ENCODE measurements at places on chromosomes 5 and 9.

- DNase-seq = no peak
Observed at GRCh38 chr5:34804913-34805312, 34.1 kb upstream of the TTC23L start.

- no peak for DNase-seq
Observed at GRCh38 chr5:978054-978453, 30.5 kb upstream of the NKD2 start.

GRCh38 chr5:40960037-40960436 lies 50.7 kb downstream of the C7 start:
- DNase-seq = no peak

- no peak for DNase-seq
Observed at GRCh38 chr9:134419000-134419683, 92.9 kb downstream of the RXRA start.

GRCh38 chr5:61245486-61245885 lies 83.2 kb upstream of the SMIM15 start:
- DNase-seq = no peak

GRCh38 chr5:94361161-94361560 lies 257.2 kb downstream of the KIAA0825 start:
- no peak for DNase-seq
